ENCODE measurements at places on chromosomes 12 and 14.
A peak's percentile ranks its signal among the peaks of the same experiment; 100 is the strongest.

GRCh38 chr14:64942531-64943111, at the start of gene GPX2:
Gene GPX2, minus strand, starts transcription at chr14:64942745. Its CDS starts 19 bp downstream, at chr14:64942726.
- no peak for DNase-seq

GRCh38 chr12:124509676-124510300, 57.6 kb downstream of the NCOR2 start:
- no peak for DNase-seq

GRCh38 chr12:71938728-71939385, at the start of gene TPH2:
Gene TPH2, plus strand, starts transcription at chr12:71938845. Its CDS starts 142 bp downstream, at chr12:71938987.
- DNase-seq, result peak; percentile 25

GRCh38 chr14:59600211-59600945, 23.8 kb upstream of the CCDC175 start:
- DNase-seq, result no peak

DNA sequence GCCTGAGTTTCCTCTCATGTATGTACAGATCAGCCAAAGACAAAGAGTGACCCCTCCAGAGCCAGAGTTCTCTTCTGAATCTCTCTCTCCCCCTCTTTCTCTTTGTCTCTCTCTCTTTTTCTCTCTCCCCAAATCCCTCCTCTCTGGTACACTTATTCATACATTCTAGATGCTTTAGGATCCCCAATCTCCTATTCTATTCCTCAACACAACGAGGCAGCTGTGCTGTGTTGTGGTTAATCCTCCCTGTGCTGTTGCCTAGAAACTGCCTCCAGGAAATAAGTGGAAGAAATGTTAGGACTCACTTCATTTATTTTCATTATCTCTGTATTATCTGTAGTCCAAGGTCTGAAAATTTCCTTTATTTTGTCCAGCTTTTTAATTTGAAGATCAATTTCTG, 350.5 kb upstream of the OR4E1 start:
- DNase-seq, result no peak

- DNase-seq, result no peak
Measured at GRCh38 chr12:71799106-71799505, 40.5 kb upstream of the TBC1D15 start.

- DNase-seq, result no peak
Measured at GRCh38 chr14:29955087-29955486, 27.4 kb upstream of the PRKD1 start.

GRCh38 chr12:57868851-57869268, 22.3 kb upstream of the CTDSP2 start:
- no peak for DNase-seq

DNA sequence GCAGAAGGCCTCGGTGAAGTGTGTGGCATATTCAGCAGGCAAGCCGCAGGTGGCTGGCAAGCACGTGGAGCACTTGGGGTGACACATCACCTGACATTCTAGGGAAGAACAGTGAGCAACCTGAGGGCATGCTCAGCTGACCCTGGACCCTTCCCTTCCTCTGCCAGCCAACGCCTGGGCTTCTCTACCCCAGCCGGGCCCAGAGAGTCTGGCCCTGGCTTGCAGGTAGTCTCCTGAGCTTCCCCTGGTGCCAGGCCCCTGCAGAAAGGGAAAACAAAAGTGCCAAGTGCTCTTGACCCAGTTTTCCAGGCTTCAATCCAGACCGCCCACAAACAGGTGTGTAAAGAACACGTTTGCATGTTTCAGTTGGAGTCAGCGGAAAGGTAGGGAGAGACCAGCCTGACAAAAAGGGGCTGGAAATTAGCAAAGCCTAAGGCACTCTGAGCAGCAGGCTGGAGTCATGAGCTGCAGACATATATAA, 45.7 kb downstream of the PRKAB1 start:
- DNase-seq, result no peak

DNA sequence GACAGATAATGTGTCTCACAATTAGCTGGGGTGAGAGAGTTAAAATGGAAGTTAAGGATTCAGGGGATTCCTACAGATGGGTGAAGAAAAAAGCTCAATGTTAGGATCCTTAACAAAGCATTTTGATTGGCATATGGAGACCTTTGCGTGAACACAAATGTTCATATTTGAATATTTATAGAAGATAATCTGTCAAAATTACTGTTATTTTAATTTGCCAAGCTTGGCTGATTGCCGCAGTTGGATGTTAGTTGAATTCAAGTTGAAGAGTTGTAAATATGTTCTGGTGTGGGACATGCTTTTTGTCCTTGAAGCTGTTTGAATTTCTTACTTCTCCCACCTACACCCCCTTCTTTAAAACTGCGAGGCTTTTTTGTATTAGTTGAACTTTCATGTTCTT, 91.2 kb downstream of the FUT8 start:
- no peak for DNase-seq

- no peak for DNase-seq
Measured at GRCh38 chr14:54908190-54908589, 5.6 kb upstream of the GCH1 start.

GRCh38 chr12:98408681-98409080, 106.7 kb upstream of the TMPO start:
- DNase-seq, result no peak

DNA sequence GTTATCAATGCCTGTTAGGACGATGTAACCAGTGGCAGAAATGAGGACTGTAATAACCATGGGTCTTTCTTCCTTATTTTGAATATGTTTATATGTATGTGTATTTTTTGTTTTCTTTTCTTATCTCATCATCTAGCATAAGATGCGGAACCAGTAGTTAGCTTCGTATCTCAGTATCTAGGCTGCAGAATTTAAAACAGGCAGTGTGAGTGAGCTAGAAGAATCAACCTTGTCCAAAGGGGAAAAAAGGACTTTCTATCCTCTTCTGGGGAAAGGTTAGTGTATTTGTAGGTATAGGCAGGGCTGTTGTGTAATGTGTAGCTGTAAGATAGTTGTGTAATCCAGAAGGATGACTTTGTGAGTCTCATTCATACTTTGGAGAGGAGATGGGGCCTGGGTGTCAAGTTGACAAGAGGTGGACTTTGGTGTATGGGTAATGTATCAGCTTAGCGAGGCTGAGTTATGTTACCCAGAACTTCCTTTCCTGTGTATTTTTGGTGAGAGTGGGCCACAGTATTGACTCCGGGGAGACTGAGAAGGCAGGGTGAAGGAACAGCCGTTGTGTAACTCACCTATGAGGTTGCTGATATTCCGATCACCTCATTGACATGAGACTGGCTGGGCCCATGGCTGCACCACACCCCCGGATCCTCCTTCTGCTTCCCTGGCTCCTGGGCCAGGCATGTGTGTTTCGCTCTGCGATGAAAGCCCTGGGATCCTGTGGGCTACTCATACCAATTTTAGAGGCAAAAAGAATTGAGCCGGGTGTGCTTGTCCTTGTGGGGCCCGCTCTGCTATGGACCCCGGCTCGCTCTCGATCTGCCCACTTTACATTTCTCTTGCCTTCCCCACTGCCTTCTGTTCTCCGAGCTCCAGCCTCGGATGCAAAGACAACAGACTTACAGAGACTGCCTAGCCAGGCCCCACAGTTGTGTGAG, 24.3 kb downstream of the DLK1 start:
- no peak for DNase-seq

GRCh38 chr12:53825246-53826081, 73.7 kb upstream of the CISTR start:
- DNase-seq, result no peak

- DNase-seq, result no peak
Measured at GRCh38 chr12:52534482-52534881, 14.3 kb upstream of the KRT5 start.

DNA sequence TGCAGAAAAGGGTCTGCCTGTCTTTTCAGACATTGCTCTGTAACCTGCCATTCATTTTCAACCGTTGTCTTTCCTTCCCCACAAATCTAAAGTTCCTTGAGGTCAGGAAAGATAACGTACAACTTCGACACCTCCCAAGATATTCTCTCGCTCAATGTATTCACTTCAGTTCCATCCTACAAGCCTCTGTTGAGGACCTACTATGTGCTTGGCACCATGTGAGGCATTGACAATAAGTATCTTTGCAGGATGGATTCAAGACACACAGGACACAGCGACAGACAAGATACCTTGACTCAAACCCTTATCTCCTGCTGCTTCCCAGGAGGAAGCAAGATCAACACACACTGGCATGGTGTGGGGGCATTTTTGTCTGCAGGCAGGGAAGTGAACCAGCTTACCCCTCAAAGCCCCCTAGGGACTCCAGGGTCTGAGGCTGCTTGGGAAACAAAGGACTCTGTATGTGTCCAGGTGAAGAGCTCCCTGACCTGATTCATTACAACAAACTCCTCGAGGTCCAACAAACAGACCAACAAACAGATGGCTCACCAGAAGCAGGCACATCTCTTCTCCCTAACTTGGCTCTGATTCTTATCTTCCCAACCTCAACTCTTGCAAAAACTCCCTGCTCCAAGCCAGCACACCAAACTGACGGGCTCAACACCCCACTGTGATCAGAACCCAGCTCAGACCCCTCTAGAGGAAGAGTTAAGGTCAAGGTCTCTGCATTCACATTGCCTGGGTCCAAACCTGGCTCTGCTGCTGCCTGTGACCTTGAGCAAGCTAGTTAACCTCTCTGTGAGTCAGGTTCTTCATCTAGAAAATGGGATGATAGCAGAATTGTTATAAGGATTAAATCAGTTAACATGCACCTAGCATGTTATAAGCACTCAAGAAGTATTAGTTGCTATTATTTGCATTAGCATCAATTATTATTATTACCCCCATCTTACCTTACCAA, 6.3 kb downstream of the NUAK1 start:
- no peak for DNase-seq

DNA sequence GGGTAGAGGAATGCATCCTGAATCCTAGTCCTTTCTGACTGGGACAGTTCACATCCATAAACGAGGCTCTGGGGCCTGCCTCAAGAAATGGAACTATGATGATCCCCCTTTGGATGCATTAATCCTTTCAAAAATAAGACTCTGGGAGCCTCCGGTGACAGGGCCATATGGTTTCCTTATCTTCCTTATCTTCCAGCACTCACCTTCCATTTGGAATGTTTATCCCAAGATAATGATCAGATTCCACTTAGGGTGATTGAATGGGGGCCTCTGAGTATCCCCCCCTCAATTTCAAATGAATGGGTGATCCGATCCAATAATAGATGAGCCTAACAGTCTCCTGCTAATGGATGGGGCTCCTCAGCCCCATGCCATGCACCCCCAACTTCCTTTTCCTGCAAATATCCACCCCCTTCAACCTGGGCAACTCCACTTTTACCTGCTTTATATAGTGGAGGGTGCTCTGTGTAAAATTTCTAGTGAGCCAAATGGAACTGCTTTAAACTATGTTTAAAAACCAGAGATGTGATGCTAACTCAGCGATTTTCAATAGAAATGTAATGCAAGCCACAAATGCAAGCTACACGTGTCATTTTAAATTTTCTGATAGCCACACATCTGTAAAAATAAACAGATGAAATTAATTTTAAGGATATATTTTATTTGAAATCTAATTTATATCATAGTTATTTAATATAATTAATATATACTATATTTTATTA, 157.8 kb downstream of the ZFP36L1 start:
- DNase-seq, result no peak

- DNase-seq, result no peak
Measured at GRCh38 chr14:34012978-34013720, 62.3 kb upstream of the EGLN3 start.

- DNase-seq, result no peak
Measured at GRCh38 chr14:101227611-101228594, 324.4 kb upstream of the RTL1 start.

DNA sequence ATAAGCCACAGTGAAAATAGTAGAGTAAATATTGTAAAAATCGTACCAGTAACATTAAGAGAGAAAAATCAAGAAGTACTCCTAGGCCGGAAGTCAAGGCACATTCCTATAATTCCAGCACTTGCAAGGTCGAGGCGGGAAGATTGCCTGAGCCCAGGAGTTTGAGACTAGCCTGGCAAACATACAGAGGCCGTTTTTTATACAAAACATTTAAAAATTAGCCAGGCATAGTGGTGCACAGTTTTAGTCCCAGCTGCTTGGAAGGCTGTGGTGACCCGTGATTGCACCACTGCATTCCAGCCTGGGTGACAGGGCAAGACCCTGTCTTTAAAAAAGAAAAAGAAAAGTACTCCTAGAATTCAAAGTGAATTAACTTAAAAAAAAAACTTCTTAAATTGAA, 341.8 kb downstream of the C12orf50 start:
- no peak for DNase-seq
